ENCODE measurements at places on chromosomes 3 and 15. TPM values are rescaled to one million over a fixed set of nuclear protein-coding genes. Genes with fewer than 3 reads are reported as not detected.

The MYO5C gene
- total RNA-seq, result 19.4 TPM

The CCDC13 gene
- total RNA-seq, result 0.57 TPM

The USF3 gene
- 7.1 TPM for total RNA-seq

The HYAL3 gene
- 9.1 TPM for total RNA-seq

The ABTB1 gene
- 9.3 TPM for total RNA-seq

The SOX2 gene
- total RNA-seq, result not detected

The GABRB3 gene
- not detected for total RNA-seq

The IMPG2 gene
- total RNA-seq, result 0.16 TPM

The FSIP1 gene
- 0.16 TPM for total RNA-seq

The TRIM42 gene
- total RNA-seq, result not detected

The IQCF5 gene
- not detected for total RNA-seq

The LDHAL6B gene
- total RNA-seq, result not detected

The IL17RE gene
- 0.19 TPM for total RNA-seq

The CDHR4 gene
- total RNA-seq, result not detected

The STRIT1 gene
- not detected for total RNA-seq

The TICRR gene
- 5.0 TPM for total RNA-seq

The TUSC7 gene
- total RNA-seq, result not detected

The RPS17 gene
- total RNA-seq, result 1,120 TPM

The RUVBL1 gene
- total RNA-seq, result 71.1 TPM

The DLG1 gene
- 21.9 TPM for total RNA-seq

The PRR20G gene
- not detected for total RNA-seq

The BDH1 gene
- total RNA-seq, result 2.6 TPM

The GPR149 gene
- not detected for total RNA-seq

The KLHL40 gene
- not detected for total RNA-seq

The SSUH2 gene
- total RNA-seq, result not detected

The ISL2 gene
- under 0.01 TPM for total RNA-seq

The RNF7 gene
- 37.9 TPM for total RNA-seq

The TMEM89 gene
- not detected for total RNA-seq

The ADGRG7 gene
- not detected for total RNA-seq

The ACAP2 gene
- 63.0 TPM for total RNA-seq

Data from bladder microvascular endothelial cell (primary cell).